ENCODE measurements at places on chromosomes 5 and 9. TPM values are rescaled to one million over a fixed set of nuclear protein-coding genes. Genes with fewer than 3 reads are reported as not detected.

NMUR2 gene
- total RNA-seq: not detected

QRFP gene
- total RNA-seq: not detected

LCN9 gene
- total RNA-seq: not detected

FGF18 gene
- not detected for total RNA-seq

CMYA5 gene
- total RNA-seq: 2.9 TPM

SPATA31A1 gene
- not detected for total RNA-seq

ADAMTSL2 gene
- total RNA-seq: 18.2 TPM

PCDHA8 gene
- total RNA-seq: under 0.01 TPM

GPRIN1 gene
- 0.50 TPM for total RNA-seq

ADRB2 gene
- 4.0 TPM for total RNA-seq

SLC9A3 gene
- 1.0 TPM for total RNA-seq

ALDH1A1 gene
- 208 TPM for total RNA-seq

RORB gene
- 0.05 TPM for total RNA-seq

BARHL1 gene
- not detected for total RNA-seq

DNAJC21 gene
- 21.0 TPM for total RNA-seq

KCNN2 gene
- total RNA-seq: 4.6 TPM

SPATA24 gene
- total RNA-seq: 1.8 TPM

C1QTNF3 gene
- 6.2 TPM for total RNA-seq

FOXD4 gene
- total RNA-seq: 0.05 TPM

SUSD3 gene
- total RNA-seq: 9.7 TPM

MOB3B gene
- total RNA-seq: 1.1 TPM

NXNL2 gene
- 0.09 TPM for total RNA-seq

TRMO gene
- 9.9 TPM for total RNA-seq

OR1J2 gene
- not detected for total RNA-seq

HOMER1 gene
- 8.7 TPM for total RNA-seq

APC gene
- total RNA-seq: 33.6 TPM

TAF11L10 gene
- not detected for total RNA-seq

SLC24A2 gene
- under 0.01 TPM for total RNA-seq

AMBP gene
- total RNA-seq: 3,808 TPM

TRPM6 gene
- 0.14 TPM for total RNA-seq

EXOSC3 gene
- 27.7 TPM for total RNA-seq

CXCL14 gene
- total RNA-seq: 2.7 TPM

NR4A3 gene
- 0.09 TPM for total RNA-seq

HRCT1 gene
- total RNA-seq: 0.08 TPM

LPAR1 gene
- 0.98 TPM for total RNA-seq

PCDHAC2 gene
- 1.8 TPM for total RNA-seq

PKD2L2 gene
- not detected for total RNA-seq

GFPT2 gene
- total RNA-seq: 1.8 TPM

C9orf153 gene
- 0.42 TPM for total RNA-seq

B4GALT1 gene
- total RNA-seq: 58.1 TPM

KCNV2 gene
- not detected for total RNA-seq

AGXT2 gene
- 49.4 TPM for total RNA-seq

TNFSF15 gene
- 0.42 TPM for total RNA-seq

CCIN gene
- not detected for total RNA-seq

ZNF354C gene
- total RNA-seq: 2.7 TPM

PPP1R2B gene
- total RNA-seq: not detected

SLC46A2 gene
- total RNA-seq: not detected

C9orf40 gene
- 1.3 TPM for total RNA-seq

BTNL8 gene
- total RNA-seq: 0.14 TPM

CCDC187 gene
- not detected for total RNA-seq

JAKMIP2 gene
- 0.23 TPM for total RNA-seq

CERCAM gene
- total RNA-seq: 1.6 TPM

GALNT12 gene
- 0.25 TPM for total RNA-seq

PCDHGB5 gene
- 3.8 TPM for total RNA-seq

ZNF608 gene
- 7.6 TPM for total RNA-seq

FAM200C gene
- 2.9 TPM for total RNA-seq

RASGRF2 gene
- total RNA-seq: 3.3 TPM

HMMR gene
- total RNA-seq: 0.33 TPM

CACNA1B gene
- total RNA-seq: 0.05 TPM
